ENCODE measurements at places on chromosomes 2 and 18.

DNA sequence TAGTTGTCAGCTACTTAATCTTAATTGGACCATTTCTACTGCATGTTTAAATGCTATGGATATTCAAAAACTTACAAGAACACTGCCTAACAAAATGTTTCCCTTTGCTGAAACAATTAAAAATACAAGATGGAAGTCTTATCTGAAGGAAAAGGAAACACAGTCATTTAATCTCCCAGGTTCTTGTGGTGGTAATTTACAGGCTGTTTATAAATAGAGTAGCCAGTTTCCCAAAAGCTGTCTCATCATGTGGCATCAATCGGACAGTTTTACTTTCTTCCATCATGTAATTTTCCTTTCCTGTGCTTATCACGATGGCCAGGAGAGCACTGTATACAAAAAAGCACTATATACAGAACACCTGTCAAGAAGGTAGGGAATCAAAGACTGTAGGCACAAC lies 368.1 kb downstream of the ZEB2 start:
- DNase-seq = no peak

DNA sequence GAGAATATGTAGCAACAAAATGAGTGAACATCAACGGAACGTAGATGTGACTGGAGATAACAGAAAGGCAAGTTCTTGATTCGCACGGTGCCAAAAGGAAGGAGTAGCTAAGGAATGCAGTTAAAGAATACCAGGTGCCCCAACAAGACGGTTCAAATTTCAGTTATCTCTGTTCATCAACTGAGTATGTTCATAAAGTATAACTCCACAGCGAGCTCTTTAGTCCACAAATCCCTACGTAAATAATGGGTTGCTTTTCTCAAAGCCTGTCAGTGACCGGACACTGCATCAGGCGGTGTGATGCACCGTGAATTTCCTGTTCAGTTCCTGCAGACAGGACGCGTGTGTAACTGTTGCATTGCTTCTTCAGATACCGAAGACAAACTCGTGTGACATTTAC lies 91.8 kb downstream of the NOL10 start:
- no peak for DNase-seq

DNA sequence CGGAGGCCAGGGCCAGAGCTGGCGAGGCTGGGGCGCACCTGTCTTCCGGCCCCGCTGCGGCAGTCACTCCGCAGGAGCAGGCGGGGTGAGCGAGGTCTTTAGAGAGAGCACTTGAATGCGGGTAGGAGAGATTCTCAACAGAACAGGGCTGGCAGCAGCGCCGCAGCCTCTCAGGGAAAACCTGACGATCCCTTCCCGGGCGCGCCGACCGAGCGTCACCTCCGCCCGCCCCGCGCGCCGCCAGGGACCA lies 526 bp downstream of the PRKRA start:
- no peak for DNase-seq

DNA sequence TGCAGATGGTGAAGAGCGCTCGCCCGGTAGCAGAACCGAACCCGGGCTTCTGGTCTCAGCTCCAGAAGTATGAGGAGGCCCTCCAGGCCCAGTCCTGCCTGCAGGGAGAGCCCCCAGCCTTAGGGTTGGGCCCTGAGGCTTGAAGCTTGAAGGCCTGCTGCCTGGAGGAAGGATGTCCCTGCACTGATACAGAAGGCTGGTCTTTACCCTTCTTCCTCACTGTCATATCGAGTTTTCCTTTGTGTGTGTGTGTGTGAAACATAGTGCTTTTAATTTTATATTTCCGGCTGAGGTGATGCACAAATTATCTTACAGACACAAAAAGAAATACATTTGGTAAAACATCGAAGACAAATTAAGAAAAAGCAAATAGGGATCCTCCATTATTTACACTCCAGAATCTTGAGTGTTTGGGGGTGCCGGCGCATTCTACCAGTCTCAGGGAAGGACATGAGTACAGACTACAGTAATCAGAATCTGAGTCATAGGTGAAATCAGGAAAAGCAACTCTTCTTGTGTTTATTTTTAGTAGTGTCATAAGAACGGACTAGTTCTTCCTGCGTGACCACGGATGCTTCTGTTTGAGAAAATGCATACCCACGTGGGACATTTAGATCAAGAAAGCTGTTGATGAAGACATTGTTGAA lies 1.3 kb downstream of the DUSP28 start:
- no peak for DNase-seq

GRCh38 chr18:80147037-80147417 lies 38.0 kb downstream of the ADNP2 start:
- no peak for DNase-seq

GRCh38 chr2:52135235-52135634 lies 1103.3 kb upstream of the NRXN1 start:
- DNase-seq = no peak

- DNase-seq = no peak
These were observed 492.1 kb upstream of the SLC39A10 start for GRCh38 chr2:195164930-195165329.

GRCh38 chr2:118589721-118590120 lies 257.7 kb downstream of the EN1 start:
- no peak for DNase-seq

GRCh38 chr18:59142274-59142673 lies 2.6 kb downstream of the SEC11C start:
- DNase-seq = no peak

- no peak for DNase-seq
These were observed 5.0 kb downstream of the SNED1 start for GRCh38 chr2:241003369-241003768.

- no peak for DNase-seq
These were observed 230.4 kb downstream of the FHOD3 start for GRCh38 chr18:36527740-36528455.

GRCh38 chr2:160550048-160550447 lies 56.4 kb upstream of the RBMS1 start:
- no peak for DNase-seq

DNA sequence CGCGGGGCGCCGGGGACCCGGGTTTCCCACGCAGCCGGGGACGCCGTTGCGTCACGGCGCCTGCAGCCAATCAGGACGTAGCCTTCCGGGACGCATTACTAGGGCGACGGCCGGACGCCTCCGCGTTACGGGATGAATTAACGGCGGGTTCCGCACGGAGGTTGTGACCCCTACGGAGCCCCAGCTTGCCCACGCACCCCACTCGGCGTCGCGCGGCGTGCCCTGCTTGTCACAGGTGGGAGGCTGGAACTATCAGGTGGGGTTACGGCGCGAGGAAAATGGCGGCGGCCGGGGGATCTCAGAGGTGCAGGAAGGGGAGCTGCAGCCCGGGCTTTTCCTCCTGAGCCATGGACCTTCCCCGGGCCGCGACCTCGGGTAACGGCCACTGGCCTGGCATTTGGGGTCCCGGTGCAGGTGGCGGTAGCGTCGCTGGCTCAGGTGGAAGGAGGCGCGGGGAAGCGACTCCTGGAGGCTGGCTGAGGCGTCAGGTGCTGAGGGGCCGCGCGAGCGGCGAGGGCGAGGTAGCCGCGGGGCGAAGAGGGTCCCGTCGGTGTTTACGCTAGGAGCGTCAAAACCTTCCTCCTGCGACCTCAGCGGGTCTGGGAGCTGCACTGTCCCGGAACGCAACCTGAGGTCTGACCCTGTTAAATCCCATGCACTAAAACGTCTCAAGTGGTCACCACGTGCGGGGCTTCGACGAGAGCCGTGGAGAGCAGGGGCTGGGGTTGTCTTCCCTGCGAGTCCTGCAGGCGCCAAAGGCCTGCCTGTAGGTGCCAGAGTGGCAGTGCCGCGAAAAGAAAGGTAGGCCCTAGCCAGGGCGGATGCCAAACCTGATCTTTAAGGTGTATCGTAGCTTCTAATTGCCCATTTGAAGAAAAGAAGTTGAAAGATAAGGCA lies at the start of gene LCLAT1:
Gene LCLAT1, plus strand, starts transcription at position 98 of the 897 bp plus-strand sequence. CDS start 78,345 bp downstream, outside the sequence.
- DNase-seq = peak; percentile 79

- DNase-seq = no peak
These were observed 38.2 kb upstream of the CHRNA1 start for GRCh38 chr2:174802459-174802858.

- DNase-seq = no peak
These were observed 1390.5 kb upstream of the ZEB2 start for GRCh38 chr2:145910416-145910815.

DNA sequence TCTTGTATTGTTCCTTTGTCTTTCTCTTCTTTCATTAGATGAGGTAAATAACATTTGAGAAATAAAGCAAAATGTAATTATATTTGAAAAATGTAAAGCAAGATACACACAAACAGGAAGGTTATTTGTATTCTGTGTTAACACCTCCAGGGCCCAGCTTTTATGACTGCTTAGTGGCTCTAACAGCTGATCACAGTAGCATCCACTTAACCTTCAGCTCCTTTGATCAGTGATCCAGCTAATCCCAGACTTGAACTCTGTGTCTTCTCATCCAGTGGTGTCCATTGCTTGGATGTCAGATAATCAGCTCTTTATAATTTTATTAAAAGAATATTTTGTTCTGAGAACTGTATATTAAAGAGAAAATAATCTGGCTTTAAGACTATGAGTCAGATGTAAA lies 44.5 kb downstream of the PSMD14 start:
- DNase-seq = no peak

DNA sequence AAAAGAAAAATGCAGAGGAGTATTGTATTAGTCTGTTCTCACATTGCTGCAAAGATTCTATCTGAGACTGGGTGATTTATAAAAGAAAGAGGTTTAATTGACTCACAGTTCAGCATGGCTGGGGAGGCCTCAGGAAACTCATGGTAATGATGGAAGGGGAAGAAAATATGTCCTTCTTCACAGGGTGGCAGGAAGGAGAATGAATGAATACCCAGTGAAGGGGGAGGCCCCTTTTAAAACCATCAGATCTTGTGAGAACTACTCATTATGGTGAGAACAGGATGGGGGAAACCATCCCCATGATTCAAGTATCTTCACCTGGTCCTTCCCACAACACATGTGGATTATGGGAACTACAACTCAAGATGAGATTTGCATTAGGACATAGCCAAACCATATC lies 9.1 kb upstream of the PLCL1 start:
- DNase-seq = no peak

DNA sequence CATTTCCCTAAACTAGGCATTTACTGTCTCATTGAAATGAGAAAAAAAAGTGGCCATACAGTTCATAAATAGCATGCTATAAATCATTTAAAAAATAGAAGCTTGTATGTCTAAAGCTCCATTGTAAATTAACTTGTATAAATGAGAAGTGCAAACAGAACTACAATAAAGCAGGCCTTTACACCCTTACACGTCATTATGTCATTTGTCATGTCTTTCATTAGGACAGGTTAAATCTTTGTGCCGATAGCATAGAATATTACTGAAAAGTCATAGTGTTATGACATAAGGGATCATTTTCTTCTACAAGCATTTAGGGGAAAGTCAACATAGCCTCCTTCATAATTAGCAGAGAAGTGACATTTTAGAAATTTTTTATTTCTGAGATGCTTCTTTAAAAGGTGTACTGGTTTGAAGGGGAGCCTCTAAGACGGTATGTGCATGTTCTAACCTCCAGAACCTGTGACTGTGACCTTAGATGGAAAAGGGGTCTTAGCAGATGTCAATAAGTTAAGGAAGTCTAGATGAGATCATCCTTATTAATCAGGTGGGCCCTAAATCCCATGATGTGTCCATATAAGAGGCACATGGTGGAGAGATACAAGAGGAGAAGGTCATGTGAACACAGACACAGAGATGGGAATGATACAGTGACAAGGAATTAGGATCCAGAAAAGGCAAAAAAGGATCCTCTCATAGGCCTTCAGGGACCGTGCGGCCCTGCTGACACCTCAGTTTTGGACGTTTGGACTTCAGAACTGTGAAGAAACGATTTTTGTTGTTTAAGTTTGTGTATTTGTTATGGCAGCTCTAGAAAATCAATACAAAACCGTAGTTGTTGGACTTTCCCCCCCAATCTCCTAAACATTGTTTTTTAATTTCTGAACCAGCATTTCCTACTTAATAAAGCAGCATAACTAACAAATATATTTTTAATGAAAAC lies 863.7 kb downstream of the MBD2 start:
- no peak for DNase-seq

DNA sequence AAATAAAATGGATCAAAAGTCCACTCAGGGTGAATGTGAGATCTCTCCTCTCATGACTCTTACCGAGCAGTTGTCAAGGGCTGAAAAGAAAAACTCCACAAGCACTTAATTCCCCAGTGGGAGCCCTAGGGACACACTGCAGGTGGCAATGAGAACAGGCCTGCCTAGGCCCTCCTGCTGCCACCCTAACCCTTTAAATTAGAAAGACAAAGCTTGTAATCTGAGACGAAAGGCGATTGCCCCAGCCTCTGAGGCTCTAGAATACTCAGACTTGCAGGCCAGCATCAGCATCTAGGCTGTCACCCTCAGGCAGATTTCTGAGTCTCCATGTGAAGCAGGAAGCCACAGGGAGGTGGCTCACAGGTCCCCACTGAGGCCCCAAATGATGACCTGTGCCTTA lies 457.0 kb upstream of the MYT1L start:
- no peak for DNase-seq

DNA sequence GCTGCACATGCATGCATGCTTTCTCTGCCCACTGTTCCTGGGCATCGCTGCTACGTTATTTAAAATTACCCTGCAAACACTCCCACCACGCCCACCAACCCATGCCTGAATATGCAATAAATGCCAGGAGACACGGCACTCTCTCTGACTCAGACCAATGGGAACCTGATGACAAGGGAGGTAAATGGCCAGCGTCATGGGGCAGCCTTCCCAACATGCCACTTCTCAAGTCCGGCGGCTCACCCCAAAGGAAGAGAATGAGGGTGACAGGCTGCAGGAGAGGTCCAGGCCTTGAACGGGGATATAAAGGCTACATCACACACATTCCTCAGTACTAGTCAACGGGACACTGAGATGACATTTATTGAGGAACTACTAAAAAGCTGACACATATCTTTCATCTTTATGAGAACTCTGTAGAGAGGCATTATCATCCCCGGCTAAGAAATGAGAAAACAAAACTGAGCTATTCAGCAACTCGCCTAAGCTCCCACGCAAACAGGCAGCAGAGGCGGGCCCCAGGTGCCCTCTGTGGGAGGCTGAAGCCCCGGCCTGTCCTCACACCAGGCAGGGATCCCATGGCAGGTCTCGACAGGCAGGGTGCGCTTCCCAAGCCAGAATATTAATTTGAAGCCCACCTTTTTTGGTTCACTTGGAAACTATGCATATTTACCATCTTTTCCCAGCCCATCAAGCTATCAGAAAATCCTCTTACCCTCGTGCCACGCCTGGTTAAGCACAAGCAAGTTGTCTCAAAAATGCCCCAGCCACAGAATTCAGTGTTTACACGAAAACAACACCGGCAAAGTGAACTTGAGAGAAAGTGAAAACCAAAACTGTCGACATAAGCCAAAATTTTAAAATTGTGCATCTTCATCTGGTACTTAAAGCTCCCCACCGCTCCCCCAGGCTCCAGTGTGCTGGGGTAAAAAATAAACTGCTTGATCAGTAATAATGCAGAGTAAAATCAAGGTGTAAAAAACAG lies 166.3 kb downstream of the HDAC4 start:
- no peak for DNase-seq

- DNase-seq = no peak
These were observed 18.2 kb upstream of the MBOAT2 start for GRCh38 chr2:9021563-9022211.

- no peak for DNase-seq
These were observed 15.9 kb upstream of the RPL31 start for GRCh38 chr2:100986157-100986556.
